ENCODE measurements at places on chromosomes 16 and 17. TPM values are rescaled to one million over a fixed set of nuclear protein-coding genes. Genes with fewer than 3 reads are reported as not detected.

Gene CUEDC1
- total RNA-seq = 14.4 TPM

Gene SCGB1C2
- total RNA-seq = not detected

Gene CD7
- 4.8 TPM for total RNA-seq

Gene ELP5
- 39.6 TPM for total RNA-seq

Gene HSD17B2
- not detected for total RNA-seq

Gene ITGAL
- not detected for total RNA-seq

Gene SSTR5
- 3.7 TPM for total RNA-seq

Gene PRAC2
- 0.56 TPM for total RNA-seq

Gene QRICH2
- total RNA-seq = 3.5 TPM

Gene C17orf100
- 1.9 TPM for total RNA-seq

Gene PPP1R1B
- total RNA-seq = not detected

Gene OR4D1
- not detected for total RNA-seq

Gene SNN
- 11.7 TPM for total RNA-seq

Gene HSD3B7
- total RNA-seq = 2.6 TPM

Gene GUCY2D
- total RNA-seq = not detected
